ENCODE measurements at places on chromosomes 16 and 17. TPM values are rescaled to one million over a fixed set of nuclear protein-coding genes. Genes with fewer than 3 reads are reported as not detected.
A peak's percentile ranks its signal among the peaks of the same experiment; 100 is the strongest.

GRCh38 chr16:17154981-17155380 is 315.8 kb downstream of the XYLT1 start:
- DNase-seq: no peak
- peak overlapping the region; percentile 79 for H3K27ac ChIP-seq
- H3K4me1 ChIP-seq: peaks cover 28% of the 10 kb centered on the region

DNA sequence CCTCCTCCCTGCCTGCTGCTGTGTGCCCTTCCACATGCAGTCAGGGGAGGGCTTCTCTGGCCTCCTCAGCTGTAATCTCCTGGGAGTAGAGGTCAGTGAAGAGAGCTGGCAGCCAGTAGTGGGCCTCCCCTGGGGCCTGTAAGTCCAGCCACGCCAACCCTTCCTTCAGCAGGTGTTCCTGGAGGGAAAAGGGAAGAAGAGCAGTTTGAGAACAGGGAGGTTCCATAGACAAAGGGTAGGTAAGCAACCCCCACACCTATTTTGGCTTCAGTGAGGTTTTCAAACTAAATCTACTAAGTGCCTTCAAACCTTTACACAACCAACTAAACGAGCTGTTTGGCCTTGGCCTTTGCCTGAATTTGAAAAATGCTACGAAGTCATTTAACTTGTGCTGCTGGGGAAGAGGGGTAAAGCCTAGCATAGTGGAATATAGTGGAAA is 14.2 kb downstream of the SNF8 start:
- no peak overlapping the region for H3K4me3 ChIP-seq
- H3K27me3 ChIP-seq: no peaks in the 10 kb centered on the region
- peaks cover 26% of the 10 kb centered on the region for H3K36me3 ChIP-seq
- no peaks in the 10 kb centered on the region for H3K4me1 ChIP-seq
- DNase-seq: no peak

The EPN3 gene
- 0.11 TPM for total RNA-seq

The CCL18 gene
- total RNA-seq: not detected

GRCh38 chr17:3558603-3559269 is 1.1 kb upstream of the TRPV3 start:
- peaks cover 3% of the 10 kb centered on the region for H3K36me3 ChIP-seq
- H3K4me1 ChIP-seq: peaks cover 4% of the 10 kb centered on the region
- H3K27me3 ChIP-seq: no peaks in the 10 kb centered on the region
- H3K27ac ChIP-seq: peak overlapping the region; percentile 27
- DNase-seq: no peak
- H3K4me3 ChIP-seq: no peak overlapping the region
